ENCODE measurements at places on chromosomes 7 and 10.

DNA sequence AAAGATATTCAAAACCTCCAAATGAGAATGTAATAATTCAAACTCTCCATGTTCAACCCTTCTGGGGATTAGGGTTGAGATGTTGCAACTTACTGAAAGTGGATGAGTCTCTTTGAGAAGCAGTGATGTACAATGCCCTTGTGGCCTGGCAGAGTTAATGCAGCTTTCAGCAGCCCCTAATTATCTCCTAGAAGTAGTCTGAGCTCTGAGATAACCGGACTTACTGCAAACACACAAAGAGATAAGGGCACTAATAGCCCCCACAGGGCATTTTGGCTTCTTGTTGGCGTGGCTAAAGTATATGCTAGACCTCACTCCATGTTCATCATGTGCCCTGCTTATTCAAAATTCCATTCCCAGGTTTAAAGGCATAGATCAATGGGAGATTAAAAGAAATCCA is 404.7 kb downstream of the NEBL start:
- DNase-seq = peak; percentile 7

DNA sequence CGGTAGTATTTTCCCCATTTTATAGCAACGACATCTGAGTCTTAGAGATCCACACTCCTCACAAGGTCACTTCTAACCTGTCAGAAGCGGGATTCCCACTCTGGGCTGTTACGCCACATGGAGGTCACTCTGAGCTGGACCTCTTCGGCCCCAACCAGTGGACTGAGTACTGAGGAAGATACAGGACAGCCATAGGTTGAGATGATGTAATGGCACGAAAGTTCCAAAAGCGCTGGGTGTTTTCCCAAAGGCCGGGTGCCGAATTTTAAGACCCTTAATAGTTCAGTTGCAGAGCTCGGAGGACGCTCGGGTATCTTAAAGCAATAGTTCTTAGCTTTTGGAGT is 699 bp downstream of the GHITM start:
- no peak for DNase-seq

DNA sequence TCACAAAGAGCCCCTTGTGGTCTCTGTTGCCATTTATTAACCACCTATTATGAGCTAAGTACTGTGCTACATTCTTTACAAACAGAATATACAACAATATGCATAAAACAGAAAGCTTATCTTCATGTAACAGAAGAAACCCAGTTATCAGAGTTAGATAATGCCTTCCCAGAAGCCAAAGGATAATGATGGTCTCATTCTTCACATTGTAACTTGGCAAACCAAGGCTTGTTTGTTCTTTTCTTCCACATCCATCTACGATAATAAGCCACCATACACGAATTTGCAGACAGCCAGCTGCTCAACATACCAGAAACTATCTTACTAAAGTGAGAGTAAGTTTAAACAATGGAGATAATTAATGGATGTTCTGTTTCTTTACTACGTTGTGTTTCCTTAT is 127.6 kb downstream of the NEBL start:
- DNase-seq = peak; percentile 9

DNA sequence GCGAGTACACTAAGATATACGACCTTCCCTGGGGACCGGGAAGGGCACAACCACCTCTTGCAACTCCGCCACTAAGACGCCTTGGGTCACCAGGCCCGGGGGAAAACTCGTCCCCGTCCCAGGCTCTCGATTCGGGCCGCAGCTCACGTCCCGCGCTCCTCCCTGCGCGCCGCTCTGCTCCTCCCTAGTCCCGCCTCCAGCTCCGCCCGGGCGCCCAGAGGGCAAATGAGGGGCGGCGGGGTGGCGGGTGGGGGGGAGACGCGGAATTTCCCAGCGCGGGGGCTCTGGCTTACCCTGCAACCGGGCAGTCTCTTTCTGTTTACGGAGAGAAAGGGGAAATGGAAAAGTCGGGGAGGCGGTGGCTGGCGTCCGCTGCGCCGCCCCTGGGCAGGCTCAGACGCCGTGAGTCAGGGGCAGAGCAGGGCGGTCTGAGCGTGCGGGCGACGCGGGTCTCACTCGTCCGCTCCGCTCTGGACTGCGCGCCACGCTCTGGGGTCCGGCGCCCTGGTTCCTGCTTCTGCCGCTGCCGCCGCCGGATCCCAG is at the start of gene MAP3K8:
TSS of gene MAP3K8 (plus strand) at position 455 of the 543 bp plus-strand sequence. CDS start 4,755 bp downstream, outside the sequence.
- DNase-seq = peak; percentile 91

DNA sequence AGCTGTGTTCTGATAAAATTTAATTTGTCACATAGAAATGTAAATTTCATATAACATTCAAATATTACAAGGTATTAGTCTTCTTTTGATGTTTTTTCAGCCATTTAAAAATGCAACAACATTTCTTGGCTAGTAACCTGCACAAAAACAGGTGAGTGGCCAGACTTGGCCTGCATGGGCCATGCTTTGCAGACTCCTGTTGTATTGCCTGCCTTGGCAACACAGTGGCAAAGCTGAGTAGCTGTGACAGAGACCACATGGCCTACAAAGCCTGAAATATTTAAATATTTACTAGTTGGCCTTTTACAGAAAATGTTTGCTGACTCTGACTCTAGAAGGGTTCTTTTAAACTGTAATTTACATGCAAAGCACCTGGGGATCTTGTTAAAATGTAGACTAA is 13.5 kb upstream of the TBX20 start:
- DNase-seq = no peak

DNA sequence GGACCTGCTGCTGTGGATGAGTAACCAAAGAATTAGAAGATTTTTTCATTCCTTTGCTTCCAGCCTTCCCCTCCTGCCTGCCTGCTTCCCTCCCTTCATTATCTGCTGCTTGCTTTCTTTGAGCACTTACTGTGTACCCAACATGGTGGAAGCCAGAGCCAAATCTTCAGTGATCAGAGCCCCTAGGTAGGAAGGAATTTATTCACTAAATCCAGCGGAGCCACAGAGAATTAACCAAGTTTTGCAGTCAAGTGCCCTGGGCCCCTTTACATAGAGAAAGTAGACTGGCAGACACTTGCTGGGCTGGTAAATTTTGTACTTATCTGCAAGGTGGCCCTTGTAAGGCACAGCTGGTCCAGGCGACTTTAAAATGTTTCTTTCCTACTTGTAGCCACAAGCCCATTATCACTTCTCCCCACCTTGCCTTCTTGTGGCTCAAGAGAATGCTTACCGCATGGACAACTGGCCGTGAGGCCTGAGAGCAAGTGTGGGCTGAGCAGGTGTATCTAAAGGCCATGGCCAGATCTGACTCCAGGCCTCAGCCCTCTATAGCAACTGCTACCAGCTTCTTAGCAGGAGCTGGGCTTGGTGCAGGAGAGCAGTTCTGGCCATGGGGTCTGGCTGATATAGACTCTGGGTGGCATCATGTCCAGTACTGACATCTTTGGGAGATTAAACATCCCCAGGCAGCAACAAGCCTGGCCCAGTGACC is 11.1 kb downstream of the UNC5B start:
- DNase-seq = no peak

DNA sequence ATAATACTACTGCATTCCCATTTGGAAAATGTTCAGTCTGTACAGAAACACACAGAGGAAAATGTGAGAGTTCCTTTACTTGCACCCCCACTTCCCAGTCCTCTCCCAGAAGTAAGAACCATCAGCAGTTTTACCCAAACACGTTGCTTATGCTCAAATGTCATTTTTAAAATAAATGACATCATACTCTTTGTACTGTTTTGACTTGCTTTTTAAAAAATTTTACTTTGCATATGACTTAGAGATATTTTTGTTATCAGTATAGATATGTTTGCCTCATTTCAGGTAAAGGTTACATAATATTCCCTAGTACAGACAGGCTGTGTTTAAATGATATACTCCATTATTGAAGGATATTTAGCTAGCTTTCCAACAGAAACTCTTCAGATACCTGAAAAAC is 13.5 kb upstream of the PTPRN2 start:
- no peak for DNase-seq

GRCh38 chr10:71840177-71840957 is 10.7 kb downstream of the PSAP start:
- peak; percentile 54 for DNase-seq

DNA sequence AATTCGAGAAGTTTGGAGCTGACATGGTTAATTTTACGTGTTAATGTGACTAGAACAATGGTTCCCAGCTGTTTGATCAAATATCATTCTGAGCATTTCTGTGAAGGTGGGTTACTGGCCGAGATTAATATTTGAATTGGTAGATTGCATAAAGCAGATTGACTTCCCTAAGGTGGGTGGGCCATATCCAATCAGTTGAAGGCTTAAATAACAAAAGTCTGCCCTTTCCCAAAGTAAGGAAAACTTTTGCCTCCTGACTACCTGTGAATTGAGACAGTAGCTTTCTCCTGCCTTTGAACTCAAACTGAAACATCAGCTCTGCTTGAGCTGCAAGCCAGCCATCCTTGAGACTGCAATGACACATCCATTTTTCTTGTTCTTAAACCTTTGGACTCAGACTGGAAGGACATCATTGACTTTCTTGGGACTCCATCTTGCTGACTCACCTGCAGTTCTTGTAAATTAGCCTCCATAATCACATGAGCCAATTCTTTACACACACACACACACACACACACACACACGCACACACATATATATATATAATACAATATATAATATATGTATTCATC is 63.1 kb upstream of the LRRTM3 start:
- no peak for DNase-seq

GRCh38 chr10:73083221-73083620 is 13.4 kb downstream of the P4HA1 start:
- DNase-seq = no peak

DNA sequence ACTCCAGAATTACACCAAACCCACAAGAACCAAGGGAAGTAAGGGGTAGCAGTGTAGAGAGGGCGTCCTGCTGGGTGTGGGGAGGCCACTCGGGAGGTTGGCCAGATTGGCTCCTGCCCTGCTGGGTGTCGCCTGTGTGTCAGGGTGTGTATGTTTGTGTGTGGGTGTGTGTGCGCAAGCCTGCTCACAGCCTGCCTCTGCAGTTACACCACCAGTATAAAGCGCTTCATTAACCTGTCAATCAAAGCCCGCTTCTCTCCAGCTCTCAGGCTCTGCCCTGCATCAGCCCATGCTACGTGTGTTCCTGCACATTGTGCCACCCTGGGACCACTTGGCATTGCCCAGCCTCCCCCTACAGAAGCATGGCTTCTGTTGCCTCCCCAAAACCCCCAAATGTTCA is 83.3 kb upstream of the PAX2 start:
- DNase-seq = no peak

- DNase-seq = peak; percentile 9
Measured at GRCh38 chr10:11440250-11441150, 170.9 kb downstream of the USP6NL start.

GRCh38 chr10:14798636-14799035 is 23.9 kb upstream of the FAM107B start:
- DNase-seq = peak; percentile 5

GRCh38 chr7:55493408-55493807 is 78.9 kb downstream of the VOPP1 start:
- no peak for DNase-seq

DNA sequence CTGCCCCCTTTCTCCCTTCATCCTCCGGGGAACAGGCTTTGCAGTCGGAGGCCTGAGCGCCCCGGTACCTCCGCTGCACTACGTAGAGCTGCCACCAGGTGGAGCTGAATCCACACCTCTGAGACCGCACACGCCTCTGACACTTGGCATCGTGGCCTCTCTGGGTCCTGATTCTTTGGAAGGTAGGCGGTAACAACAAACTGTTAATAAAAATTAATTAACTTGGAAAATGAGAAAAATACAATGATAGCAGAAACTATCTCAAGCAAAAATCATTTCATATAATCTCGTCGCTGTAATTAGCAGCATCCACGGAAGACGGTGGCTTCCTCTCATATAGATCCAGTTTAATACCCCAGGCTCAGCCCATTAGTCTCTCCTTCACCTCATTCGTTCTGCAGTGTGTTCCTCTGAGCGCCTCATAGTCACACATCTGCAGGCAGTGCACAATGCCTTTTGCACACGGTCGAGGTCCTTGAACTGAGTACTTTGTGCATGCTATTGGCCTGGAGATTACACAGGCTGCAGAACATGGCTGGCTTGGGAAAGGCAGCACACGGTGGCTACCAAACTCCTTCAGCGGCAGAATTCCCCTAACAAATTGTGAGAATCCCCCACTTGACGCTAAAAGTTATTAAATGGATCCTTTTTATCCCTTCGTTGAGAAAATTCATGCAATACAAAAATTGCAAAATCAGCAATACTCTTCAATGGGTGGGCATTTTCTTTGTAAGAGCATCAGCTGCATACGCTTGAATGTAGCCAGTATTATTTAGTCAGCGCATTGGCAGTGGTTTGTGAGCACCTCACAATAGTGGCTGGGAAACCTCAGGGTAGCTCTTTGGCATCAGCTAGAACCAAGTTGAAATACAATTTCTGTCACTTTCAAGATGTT is 18.7 kb downstream of the OR9A2 start:
- peak; percentile 86 for DNase-seq

DNA sequence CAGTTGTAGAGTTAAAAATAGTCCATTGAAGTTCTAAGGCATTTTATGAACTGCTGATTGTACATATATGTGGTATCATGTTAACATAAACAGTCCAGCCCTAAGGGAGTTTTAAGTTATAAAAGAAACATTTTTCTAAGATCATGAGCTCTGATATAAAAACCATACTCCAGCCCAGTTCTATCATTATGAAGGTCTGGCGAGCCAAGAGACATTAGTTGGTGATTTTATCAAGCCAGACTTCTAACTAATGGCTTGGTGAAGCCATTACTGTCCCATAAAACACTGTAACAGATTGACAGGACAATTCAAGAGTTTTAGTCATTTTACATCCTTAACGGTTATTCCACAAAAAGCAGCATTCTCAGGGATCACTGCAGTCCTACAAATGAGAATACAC is 221.6 kb downstream of the RNLS start:
- DNase-seq = no peak

Measured in hematopoietic multipotent progenitor cell treated with erythropoietin and hydrocortisone succinate and interleukin-3 and kit ligand, for 6 days (in vitro differentiated cells).